ENCODE measurements at places on chromosomes 5 and 9.

DNA sequence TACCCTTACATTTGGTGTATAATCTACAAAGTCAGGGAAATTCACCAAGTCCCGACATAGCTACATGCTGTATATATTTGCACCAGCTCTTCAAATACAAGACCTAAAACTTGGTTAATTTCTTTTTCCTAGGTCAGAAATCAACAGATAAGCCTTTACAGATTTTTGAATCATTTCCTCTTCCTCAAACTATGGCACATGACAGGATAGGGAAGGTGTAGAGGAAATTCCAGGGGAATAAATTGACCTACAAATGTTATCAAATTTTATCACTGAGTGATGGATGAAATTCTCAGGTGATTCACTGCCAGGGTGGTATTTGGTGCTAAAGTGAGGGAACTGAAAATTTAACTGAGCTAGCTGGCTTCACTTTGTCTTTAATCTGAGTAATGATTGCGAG is 360.0 kb downstream of the BNC2 start:
- no peak for DNase-seq

- no peak for DNase-seq
These were observed 27.8 kb downstream of the RALGPS1 start for GRCh38 chr9:126942399-126942798.

DNA sequence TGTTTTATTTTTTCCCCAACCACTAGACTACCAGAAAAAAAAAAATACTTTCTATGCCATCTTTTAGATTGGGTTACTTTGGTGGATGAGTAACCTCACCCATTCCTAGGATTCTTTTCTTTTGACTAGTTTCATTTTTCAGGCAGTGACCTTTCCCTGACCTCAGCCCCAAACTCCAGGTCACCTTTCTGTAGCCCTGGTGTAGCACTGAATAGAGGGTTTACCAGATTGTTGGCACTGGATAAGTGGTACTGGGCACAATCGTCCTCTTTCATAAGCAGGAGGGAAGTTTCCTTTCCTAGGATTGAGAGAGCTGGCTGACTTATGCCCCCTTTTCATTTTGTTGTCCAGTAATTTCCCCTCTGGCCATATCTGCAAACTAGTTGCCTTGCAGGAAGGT is 169.4 kb upstream of the TMEM161B start:
- DNase-seq: no peak

GRCh38 chr9:122791872-122792669 is 3.3 kb downstream of the OR5C1 start:
- DNase-seq: no peak

- no peak for DNase-seq
These were observed 50.2 kb upstream of the LMX1B start for GRCh38 chr9:126563556-126563955.

DNA sequence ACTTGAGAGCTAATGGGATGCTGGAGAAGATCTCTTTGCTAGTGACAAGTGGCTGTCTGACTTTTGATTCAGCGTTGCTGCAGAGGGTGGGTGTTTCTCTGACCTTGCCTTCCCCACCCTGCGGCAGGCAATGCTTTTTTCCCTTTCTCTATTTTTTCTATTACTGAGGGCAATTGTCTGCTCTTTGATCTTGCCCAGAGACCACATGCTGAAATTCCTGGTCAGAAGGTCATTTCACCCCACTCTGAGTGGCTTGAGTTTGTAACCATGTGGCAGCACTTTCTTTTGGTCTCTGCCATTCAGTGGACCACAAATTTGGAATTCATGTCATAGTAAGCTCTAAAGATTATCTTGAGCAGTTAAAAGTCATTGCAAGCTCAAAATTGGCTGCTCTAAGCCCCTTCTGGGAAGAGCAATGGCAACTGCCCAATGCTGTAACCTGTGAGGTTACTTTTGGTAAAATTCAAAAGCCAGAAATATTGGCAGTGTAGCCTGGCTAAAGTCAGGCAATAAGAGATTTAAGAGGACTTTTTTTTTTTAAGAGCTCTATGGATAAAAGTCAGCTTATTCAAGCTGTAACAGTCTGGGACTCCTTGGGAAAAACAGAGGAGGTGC is 30.4 kb upstream of the MTMR12 start:
- no peak for DNase-seq

Measured in SK-N-MC (cell line).